ENCODE measurements at places on chromosomes 7 and 10.

- DNase-seq, result no peak
- H3K4me3 ChIP-seq, result no peak overlapping the region
- no peaks in the 10 kb centered on the region for H3K4me1 ChIP-seq
- no peaks in the 10 kb centered on the region for H3K27me3 ChIP-seq
- peaks cover 56% of the 10 kb centered on the region for H3K36me3 ChIP-seq
Observed at GRCh38 chr7:47346377-47346914, 235.5 kb downstream of the TNS3 start.

DNA sequence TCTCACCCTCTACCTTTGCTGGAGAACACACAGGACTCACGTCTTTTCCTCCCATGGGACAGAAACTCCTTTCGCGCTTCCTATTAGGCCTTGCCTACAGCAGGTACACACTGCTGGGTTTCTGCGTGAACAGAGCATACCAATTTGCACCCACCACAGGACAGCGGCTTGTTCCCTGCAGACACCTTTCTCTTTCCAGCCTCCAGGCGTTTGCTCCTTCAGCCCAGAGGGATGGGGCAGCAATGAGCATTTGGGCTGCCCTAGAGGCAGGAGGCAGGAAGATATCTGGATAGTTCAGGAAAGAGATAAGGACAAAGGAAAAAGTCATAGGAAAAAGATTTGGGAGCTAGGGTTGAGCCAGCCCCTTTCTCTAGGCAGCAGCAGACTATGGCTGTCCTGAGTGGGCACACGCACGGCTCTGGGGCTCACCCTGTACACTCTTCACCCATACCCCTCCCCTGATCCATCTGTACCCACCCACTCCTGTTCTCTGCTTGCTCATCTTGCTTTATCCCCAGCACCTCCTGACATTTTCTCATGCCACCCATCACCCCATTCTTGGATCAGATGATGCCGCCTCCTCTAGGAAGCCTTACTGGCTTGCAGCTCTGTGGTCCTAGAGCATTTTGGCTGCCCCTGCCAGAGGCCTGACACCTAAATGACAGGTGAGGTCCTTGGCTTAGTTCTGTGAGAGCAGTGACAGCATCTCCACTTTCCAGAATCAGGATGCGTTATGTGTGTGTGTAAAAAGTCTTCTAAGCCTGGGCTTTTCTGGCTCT is 40.7 kb upstream of the SPDYE3 start:
- H3K27ac ChIP-seq, result no peak overlapping the region
- H3K4me3 ChIP-seq, result no peak overlapping the region
- no peak for DNase-seq
- peaks cover 5% of the 10 kb centered on the region for H3K36me3 ChIP-seq
- no peaks in the 10 kb centered on the region for H3K27me3 ChIP-seq
- peaks cover 21% of the 10 kb centered on the region for H3K4me1 ChIP-seq

DNA sequence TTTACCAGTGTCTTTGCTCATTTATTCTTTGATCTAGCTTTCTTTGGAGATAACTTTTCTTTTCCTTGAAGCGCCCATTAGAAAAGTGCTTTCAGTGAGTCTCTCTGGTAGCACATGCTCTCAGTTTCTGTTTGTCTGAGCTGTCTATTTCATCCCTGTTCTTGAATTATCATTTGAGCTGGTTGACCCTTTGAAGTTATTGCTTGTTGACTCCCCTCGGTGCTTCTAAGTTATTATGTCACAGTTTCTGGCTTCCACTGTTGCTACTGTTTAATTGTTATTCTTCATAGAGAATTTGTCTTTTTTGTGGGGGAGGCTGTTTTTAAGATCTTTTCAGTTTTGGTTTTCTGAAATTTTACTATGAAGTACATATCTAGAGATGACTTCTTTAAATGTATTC is 11.4 kb upstream of the PRF1 start:
- no peak overlapping the region for H3K4me3 ChIP-seq
- H3K4me1 ChIP-seq, result peaks cover 3% of the 10 kb centered on the region

DNA sequence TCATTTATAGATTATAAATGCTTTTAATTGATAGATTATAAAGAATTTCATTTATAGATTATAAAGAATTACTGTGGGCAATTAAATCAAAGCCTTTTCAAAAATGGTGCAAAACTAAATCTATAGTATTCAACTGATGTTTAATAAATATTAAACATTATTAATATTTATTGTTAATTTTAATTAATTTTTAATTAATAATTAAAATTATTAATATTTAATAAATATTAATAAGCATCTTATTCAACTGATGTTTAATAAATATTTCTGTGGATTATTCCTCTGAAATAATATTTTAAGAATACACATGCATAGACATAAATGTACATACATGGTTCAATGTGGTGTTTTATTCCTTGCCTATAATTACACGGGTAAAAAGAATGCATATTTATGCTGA is 346.8 kb downstream of the PCDH15 start:
- H3K4me3 ChIP-seq, result no peak overlapping the region
- H3K36me3 ChIP-seq, result no peaks in the 10 kb centered on the region
- no peaks in the 10 kb centered on the region for H3K4me1 ChIP-seq
- H3K27ac ChIP-seq, result no peak overlapping the region
- no peak for DNase-seq

DNA sequence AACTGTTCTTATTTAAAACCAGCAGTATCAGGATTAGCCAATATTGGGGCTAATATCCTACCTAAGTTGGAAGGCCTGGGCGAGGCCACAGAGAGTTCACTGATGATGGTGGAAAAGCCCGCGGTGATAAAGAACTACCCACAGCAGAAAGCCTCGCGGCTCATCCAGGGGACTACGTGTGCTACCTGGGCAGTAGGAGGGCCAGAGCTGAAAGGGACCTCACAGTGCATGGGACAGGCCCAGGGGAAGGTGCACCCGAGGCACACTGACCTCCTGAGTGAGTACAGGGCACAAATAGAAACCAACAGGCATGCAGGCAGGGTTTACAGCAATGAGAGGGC is 1.4 kb downstream of the WDR86 start:
- peak overlapping the region; percentile 80 for H3K4me3 ChIP-seq
- no peaks in the 10 kb centered on the region for H3K36me3 ChIP-seq
- DNase-seq, result no peak
- peaks cover 34% of the 10 kb centered on the region for H3K27me3 ChIP-seq
- peaks cover 29% of the 10 kb centered on the region for H3K4me1 ChIP-seq

GRCh38 chr7:135936497-135937217 is 40.5 kb downstream of the MTPN start:
- peaks cover 57% of the 10 kb centered on the region for H3K36me3 ChIP-seq
- H3K4me1 ChIP-seq, result peaks cover 74% of the 10 kb centered on the region
- DNase-seq, result no peak
- H3K4me3 ChIP-seq, result no peak overlapping the region

GRCh38 chr7:3461923-3462322 is 160.9 kb downstream of the SDK1 start:
- no peaks in the 10 kb centered on the region for H3K4me1 ChIP-seq
- no peak overlapping the region for H3K4me3 ChIP-seq
- peaks cover 6% of the 10 kb centered on the region for H3K27me3 ChIP-seq
- no peak overlapping the region for H3K27ac ChIP-seq
- DNase-seq, result no peak

DNA sequence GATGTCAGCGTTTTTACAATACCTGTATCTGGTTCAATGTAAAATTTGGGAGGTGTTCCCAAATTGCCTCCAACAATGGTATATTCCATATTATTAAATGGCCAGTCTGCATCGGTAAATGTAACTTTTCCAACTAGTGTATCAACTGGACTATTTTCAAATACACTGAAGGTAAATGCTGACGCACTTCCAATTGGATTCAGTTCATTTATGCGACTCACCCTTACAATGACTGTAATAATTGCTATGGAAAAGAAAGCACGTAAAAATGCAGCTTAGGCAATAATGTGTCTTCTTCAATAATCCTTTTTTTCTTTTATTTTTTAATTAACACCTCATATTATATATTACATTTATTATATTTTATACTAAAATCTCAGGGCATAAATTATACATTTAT is 209.1 kb downstream of the HGF start:
- no peak overlapping the region for H3K27ac ChIP-seq
- H3K4me1 ChIP-seq, result no peaks in the 10 kb centered on the region
- no peak overlapping the region for H3K4me3 ChIP-seq
- no peaks in the 10 kb centered on the region for H3K27me3 ChIP-seq
- no peaks in the 10 kb centered on the region for H3K36me3 ChIP-seq
- no peak for DNase-seq

DNA sequence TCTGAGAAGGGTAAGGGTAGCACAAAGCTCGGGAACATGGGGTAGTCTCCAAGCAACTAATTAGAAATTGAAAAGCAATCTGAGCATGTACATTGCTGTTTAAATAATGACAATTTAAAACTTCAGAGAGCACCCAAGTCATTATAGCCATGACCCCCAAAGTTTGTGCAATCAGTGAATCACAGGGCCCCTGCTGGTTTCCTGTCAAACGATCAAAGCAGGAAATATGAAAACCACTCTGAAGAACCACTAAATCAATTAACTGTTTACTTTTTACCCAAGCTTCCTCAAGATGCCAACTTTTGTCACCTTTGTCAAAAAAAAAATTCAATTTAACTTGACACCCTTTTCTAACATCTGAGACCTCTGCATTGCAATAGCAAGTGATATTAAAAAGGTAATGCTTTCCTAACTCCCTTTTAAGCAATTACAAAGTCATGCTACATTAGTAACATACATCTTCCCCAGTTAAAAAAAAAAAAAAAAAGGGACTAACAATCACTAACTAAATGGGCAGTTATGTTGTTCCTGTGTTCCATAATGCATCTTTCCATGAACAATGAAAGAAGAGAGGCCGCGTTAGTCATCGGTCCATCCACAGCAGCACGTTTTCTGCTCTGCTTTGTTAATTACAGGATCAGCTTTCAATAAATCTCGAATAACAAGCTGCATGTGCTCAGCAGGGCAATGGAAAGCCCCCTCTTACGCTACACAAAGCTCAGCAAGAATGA is 80.6 kb downstream of the ETV1 start:
- no peaks in the 10 kb centered on the region for H3K36me3 ChIP-seq
- no peak overlapping the region for H3K4me3 ChIP-seq
- no peaks in the 10 kb centered on the region for H3K27me3 ChIP-seq
- H3K27ac ChIP-seq, result no peak overlapping the region

- no peak overlapping the region for H3K27ac ChIP-seq
- no peak overlapping the region for H3K4me3 ChIP-seq
- no peak for DNase-seq
- peaks cover 2% of the 10 kb centered on the region for H3K27me3 ChIP-seq
Observed at GRCh38 chr10:15738270-15738925, 18.7 kb upstream of the ITGA8 start.

- no peak for DNase-seq
- no peaks in the 10 kb centered on the region for H3K4me1 ChIP-seq
- no peak overlapping the region for H3K4me3 ChIP-seq
- no peaks in the 10 kb centered on the region for H3K36me3 ChIP-seq
- no peak overlapping the region for H3K27ac ChIP-seq
- peaks cover 16% of the 10 kb centered on the region for H3K27me3 ChIP-seq
Observed at GRCh38 chr7:39554583-39555165, 11.5 kb upstream of the YAE1 start.

GRCh38 chr10:78069151-78069550 is 35.5 kb downstream of the RPS24 start:
- no peak overlapping the region for H3K27ac ChIP-seq
- DNase-seq, result no peak
- H3K36me3 ChIP-seq, result no peaks in the 10 kb centered on the region
- no peaks in the 10 kb centered on the region for H3K4me1 ChIP-seq
- no peak overlapping the region for H3K4me3 ChIP-seq

DNA sequence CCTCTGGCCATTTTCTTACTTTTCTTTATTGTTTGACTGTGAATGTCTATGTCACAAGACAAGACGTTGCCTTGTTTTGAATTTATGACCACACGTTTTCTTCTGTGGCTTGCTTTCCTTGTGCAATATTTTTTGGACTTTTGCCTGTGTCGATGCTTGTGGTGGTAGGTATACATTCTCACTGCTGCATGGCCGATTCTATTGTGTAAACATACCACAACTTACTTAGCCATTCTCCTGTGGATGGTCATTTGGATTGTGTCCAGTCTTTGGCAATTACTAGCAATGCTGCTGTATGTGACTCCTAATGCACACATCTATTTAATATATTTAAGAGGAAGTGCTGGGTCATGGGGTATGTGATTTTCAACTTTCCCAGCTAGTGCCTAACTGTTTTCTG is 18.0 kb upstream of the DLG5 start:
- peaks cover 10% of the 10 kb centered on the region for H3K27me3 ChIP-seq
- H3K36me3 ChIP-seq, result no peaks in the 10 kb centered on the region
- H3K4me1 ChIP-seq, result no peaks in the 10 kb centered on the region
- no peak for DNase-seq

DNA sequence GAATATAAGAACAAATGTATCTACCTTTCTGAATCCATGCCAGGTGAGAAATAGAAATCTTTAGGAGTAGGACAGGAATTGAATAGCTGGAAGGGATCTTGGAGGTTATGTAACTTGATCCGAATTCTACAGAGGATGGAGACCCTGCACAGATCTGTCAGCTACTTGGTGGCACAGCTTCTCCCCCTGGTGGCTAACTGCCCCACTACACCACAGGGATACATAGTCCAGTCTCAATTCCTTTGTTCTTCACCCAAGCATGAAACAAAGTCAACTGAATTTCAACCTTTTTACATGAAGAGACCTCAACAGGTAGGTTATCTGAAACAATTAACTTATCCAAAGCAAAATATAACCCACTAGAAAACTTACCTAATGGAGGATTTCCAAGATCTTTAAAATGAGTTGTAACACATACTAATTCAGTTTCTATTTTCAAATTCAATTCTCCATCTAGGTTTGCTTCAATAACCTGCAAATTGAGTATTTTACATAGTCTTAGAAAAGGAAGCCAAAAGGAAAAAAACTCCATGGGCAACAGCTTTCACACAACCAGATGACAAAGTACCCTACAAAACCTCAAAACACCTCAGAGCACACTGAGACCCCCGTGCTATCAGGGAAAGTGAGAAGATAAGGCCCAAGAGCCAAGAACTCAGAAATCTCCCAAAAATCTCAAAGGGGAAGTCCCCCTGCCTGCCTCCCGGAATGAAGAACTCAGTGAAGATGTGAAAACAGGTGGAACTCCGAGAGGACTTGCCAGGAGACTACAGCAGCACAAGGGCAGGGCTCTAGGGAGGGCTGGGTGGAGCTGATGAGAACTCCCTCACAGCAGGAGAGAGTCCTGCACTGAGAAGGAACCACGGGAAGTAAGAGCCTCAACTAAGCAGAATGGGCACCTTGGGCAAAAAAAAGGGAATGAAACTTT is 10.3 kb downstream of the HUS1 start:
- H3K27me3 ChIP-seq, result no peaks in the 10 kb centered on the region
- H3K27ac ChIP-seq, result no peak overlapping the region
- no peak overlapping the region for H3K4me3 ChIP-seq
- peak; percentile 48 for DNase-seq
- peaks cover 23% of the 10 kb centered on the region for H3K4me1 ChIP-seq

GRCh38 chr7:94431619-94432280 is 37.1 kb downstream of the COL1A2 start:
- H3K4me1 ChIP-seq, result no peaks in the 10 kb centered on the region
- no peak overlapping the region for H3K4me3 ChIP-seq
- H3K27me3 ChIP-seq, result peaks cover 8% of the 10 kb centered on the region
- no peak for DNase-seq
- no peak overlapping the region for H3K27ac ChIP-seq
- no peaks in the 10 kb centered on the region for H3K36me3 ChIP-seq
